ENCODE measurements at places on chromosomes 5 and 9.

GRCh38 chr5:151751091-151751490 is 7.3 kb downstream of the ATOX1 start:
- H3K27me3 ChIP-seq: no peaks in the 10 kb centered on the region
- H3K36me3 ChIP-seq: peaks cover 9% of the 10 kb centered on the region
- DNase-seq: no peak
- no peak overlapping the region for H3K4me3 ChIP-seq
- no peak overlapping the region for H3K27ac ChIP-seq
- peaks cover 5% of the 10 kb centered on the region for H3K4me1 ChIP-seq

DNA sequence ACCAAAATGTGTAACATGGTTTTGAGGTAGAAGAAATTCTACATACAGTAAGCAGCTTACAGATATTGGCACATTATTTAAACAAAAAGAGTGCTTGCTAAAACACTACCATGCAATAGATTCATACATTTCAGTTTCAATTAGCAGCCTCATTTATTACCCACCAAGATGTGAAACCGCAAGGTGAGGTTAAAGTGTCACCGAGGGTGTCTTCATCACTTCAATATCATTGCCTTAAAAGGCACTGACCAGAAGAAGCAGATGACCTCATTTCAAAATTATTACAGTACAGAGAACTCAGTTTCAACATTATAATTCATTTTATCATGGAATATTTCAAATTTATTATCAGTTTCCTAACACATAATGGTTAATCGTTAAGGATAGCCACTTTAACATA is 302.2 kb downstream of the ISL1 start:
- H3K27ac ChIP-seq: no peak overlapping the region
- no peaks in the 10 kb centered on the region for H3K36me3 ChIP-seq
- DNase-seq: no peak
- H3K4me3 ChIP-seq: no peak overlapping the region
- no peaks in the 10 kb centered on the region for H3K27me3 ChIP-seq

GRCh38 chr9:20559231-20559890 is 62.9 kb downstream of the MLLT3 start:
- no peak for DNase-seq
- no peaks in the 10 kb centered on the region for H3K36me3 ChIP-seq
- no peak overlapping the region for H3K27ac ChIP-seq
- peaks cover 4% of the 10 kb centered on the region for H3K4me1 ChIP-seq

DNA sequence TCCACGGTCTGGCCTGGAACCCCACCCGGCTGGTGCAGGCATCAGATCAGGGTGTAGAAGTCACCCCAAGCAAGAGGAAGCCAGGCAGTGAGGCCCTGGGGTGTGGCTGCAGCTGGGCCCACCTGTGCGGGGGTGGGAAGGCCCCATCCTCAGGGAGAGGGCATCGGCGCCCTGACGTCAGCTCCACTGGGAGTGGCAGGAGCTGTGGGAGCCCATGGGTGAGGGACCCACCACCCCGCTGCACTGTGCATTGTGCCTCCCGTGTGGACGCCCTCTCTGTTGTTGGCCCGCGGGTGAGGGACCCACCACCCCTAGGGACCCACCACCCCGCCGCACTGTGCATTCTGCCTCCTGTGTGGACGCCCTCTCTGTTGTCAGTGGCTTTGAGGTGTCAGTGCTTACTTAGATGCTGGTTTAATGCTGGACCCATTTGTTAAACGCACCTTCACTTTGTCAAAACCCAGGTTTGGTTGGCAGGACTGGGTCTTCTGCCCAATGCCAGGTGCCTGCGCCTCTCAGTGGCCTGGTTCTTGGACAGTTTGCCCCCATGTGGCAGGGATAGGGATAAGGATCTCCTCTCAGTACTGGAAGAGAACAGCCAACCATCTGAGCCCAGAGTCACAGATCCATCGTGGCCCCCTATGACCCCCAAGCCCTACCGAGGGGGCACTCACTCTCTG is 6.9 kb upstream of the EXOC3 start:
- DNase-seq: no peak
- no peaks in the 10 kb centered on the region for H3K4me1 ChIP-seq
- H3K27ac ChIP-seq: no peak overlapping the region

- H3K4me1 ChIP-seq: no peaks in the 10 kb centered on the region
- H3K4me3 ChIP-seq: no peak overlapping the region
- no peaks in the 10 kb centered on the region for H3K36me3 ChIP-seq
- DNase-seq: no peak
These were observed 9.4 kb upstream of the TNFAIP8 start for GRCh38 chr5:119346394-119346793.

DNA sequence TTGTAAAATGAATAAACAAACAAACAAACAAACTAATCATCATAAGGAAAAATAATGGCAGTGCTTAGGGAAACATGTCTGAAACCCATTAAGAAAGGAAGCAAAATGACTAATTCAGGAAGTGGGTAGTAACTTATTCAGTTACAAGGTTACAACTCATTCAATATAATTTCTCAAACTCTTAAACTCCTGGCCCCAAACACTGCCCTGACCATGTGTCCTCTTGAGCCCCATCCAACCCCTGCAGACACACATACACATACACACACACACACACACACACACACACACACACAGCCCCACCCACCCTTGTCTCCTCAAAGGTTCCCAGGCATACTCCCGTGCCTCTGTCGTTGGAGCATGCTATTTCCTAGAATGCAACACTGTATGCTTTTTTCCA is 193.9 kb downstream of the SEC61B start:
- no peak for DNase-seq
- H3K27ac ChIP-seq: no peak overlapping the region
- no peaks in the 10 kb centered on the region for H3K36me3 ChIP-seq
- H3K4me3 ChIP-seq: no peak overlapping the region

DNA sequence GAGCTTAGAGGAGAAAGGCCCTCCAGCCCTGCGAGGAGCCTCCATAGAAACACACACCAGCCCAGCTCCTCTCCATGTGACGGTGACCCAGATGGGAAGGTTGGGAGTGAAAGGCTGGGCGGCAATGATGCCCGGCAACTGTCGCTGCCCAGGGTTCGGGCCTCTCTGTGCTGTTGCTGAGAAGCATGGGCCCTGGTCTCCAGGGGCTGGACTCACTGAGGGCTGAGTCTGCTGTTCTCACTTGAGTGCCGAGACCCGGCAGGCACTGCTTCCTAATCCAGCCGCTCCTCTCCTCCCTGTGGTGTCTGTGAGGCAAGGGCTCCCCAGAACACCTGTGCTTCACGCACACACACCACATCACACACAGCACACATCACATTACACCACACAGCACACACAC is 493.6 kb downstream of the GADD45G start:
- no peak overlapping the region for H3K4me3 ChIP-seq
- H3K27ac ChIP-seq: no peak overlapping the region
- DNase-seq: no peak
- H3K4me1 ChIP-seq: no peaks in the 10 kb centered on the region
- no peaks in the 10 kb centered on the region for H3K27me3 ChIP-seq
- H3K36me3 ChIP-seq: no peaks in the 10 kb centered on the region

DNA sequence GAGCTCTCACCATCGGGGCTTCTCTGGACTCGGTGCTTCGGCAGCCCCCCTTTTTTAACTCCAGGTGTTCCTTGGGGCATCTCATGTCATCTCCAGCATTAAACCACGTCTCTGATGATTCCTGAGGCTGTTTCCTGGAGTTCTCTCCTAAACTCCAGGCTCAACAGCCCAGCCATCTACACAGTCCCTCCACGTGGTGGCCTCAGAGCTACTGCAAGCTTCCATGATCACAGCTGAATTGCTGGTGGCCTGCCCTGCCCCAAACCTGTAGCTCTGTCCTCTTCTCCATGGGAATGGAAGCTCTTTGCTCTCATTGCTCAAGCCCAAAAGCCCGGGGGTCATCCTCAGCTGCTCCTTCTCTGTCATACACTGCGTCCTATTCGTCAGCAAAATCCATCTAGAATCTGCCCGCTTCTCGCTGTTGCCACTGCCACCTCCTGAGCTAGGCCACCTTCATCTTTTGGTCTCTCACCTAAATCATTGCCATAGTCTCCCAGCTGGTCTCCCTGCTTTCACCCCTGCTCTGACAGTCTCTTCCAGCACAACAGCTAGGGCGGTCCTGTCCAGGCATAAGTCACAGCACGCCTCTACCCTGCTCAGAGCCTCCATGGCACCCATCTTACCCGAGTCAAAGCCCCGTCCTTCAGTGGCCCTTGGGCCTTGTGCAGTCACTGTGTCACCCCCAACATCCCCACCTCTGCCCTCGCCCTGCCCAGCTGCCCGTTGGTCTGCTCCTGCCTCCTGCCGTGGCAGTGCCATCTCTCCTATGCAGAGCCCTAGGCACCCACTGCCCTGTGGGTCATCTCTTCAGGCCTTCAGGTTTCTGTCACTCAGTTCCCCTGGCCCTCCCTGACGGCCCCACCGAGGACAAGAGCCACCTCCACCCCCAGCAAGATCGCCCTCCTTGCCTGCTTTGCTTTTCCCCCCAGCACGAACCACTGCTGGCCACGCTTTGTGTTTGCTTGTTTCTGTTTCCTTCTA is 6.4 kb downstream of the B4GALT7 start:
- H3K27ac ChIP-seq: no peak overlapping the region
- no peak overlapping the region for H3K4me3 ChIP-seq
- H3K27me3 ChIP-seq: no peaks in the 10 kb centered on the region
- no peaks in the 10 kb centered on the region for H3K4me1 ChIP-seq
- peaks cover 9% of the 10 kb centered on the region for H3K36me3 ChIP-seq
- no peak for DNase-seq

DNA sequence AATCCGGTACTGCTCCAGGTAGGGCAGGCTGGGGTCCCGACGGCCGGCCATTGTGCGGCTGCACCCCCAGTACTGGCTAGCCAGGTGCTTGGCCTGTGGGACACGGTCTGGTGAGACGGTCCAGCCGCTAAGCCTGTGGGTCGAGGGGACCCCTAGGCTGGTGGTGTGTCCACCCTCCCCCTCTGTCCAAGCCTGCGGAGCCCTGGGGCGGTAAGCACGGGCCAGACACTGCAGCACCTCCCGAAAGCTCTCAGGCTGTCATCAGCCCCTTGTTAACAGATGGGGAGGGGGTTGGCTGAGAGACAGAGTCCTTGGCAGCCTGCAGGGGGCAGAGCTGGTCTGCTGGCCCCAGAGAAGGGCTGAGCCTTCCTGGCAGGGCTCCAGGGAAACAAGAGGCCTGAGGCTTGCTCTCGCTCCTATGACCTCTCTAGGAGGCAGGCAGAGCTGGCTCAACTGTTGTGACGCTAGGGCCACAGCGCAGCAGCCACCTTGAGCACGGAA is 11.8 kb upstream of the MRNIP start:
- H3K27ac ChIP-seq: no peak overlapping the region
- peaks cover 92% of the 10 kb centered on the region for H3K36me3 ChIP-seq
- no peaks in the 10 kb centered on the region for H3K4me1 ChIP-seq
- no peak for DNase-seq

GRCh38 chr5:112276991-112277390 is 142.1 kb downstream of the EPB41L4A start:
- H3K27ac ChIP-seq: no peak overlapping the region
- H3K4me1 ChIP-seq: no peaks in the 10 kb centered on the region
- H3K4me3 ChIP-seq: no peak overlapping the region
- DNase-seq: no peak
- no peaks in the 10 kb centered on the region for H3K27me3 ChIP-seq
- H3K36me3 ChIP-seq: no peaks in the 10 kb centered on the region

DNA sequence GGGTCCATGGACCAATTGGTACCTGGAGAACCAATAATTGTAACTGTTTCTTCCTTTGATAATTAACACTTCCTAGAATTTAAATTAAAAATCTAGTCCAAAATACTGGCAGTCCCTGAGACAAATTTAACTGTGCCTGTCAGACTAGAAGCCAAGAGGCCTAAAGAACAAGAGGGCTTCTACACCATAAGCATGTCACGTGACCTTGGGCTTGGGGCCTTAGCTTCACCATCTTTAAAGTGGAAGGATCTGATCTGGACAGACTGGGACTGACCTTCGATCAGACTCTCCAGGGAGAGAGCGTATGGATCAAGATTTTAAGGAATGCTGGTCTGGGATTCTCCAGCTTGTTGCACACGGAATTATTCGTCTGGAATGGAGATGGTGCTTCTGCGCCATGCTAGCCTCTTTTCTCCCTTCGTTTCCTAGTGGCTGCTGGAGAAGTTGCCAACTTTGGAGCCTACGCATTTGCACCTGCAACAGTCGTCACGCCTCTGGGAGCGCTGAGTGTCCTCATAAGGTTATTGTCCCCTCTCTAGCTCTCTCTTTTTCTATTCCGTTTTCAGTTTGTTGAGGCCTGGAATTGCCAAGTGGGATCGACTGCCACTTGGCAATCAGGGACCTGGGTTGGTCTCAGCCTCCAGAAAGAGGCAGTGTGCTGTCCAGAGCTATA is 8.4 kb downstream of the NIPAL4 start:
- no peaks in the 10 kb centered on the region for H3K36me3 ChIP-seq
- DNase-seq: no peak
- no peaks in the 10 kb centered on the region for H3K27me3 ChIP-seq
- H3K4me1 ChIP-seq: peaks cover 6% of the 10 kb centered on the region
- no peak overlapping the region for H3K27ac ChIP-seq

DNA sequence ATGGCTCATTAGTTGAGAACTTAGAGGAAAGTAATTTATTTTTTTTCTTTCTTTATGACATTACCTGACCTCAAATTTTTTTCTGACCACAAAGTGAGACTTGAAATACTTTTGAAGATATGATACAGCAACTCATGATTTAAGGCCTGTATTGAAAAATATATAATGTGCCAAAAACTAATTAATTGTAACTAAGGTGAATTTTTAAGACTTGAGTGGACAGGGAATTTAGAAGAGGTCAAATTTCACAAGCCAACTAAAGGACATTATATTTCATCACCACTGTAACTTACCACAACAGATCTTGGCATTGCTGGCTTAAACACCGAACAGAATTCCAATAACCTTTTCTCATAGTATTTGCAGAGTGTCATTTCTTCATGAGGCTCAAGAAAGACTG is 1.8 kb downstream of the CCNH start:
- no peaks in the 10 kb centered on the region for H3K4me1 ChIP-seq
- DNase-seq: no peak
- no peaks in the 10 kb centered on the region for H3K27me3 ChIP-seq
- peak overlapping the region; percentile 78 for H3K4me3 ChIP-seq
- peaks cover 19% of the 10 kb centered on the region for H3K36me3 ChIP-seq

GRCh38 chr9:20352591-20352990 is 269.7 kb downstream of the MLLT3 start:
- H3K4me3 ChIP-seq: no peak overlapping the region
- peaks cover 15% of the 10 kb centered on the region for H3K4me1 ChIP-seq

GRCh38 chr5:172672681-172673080 is 31.6 kb downstream of the NEURL1B start:
- no peak overlapping the region for H3K27ac ChIP-seq
- H3K27me3 ChIP-seq: no peaks in the 10 kb centered on the region
- no peaks in the 10 kb centered on the region for H3K36me3 ChIP-seq
- DNase-seq: no peak

GRCh38 chr5:32709750-32710549 is 1.2 kb upstream of the NPR3 start:
- H3K36me3 ChIP-seq: no peaks in the 10 kb centered on the region
- peak overlapping the region; percentile 94 for H3K27ac ChIP-seq
- H3K4me3 ChIP-seq: peak overlapping the region; percentile 85
- H3K4me1 ChIP-seq: peaks cover 5% of the 10 kb centered on the region

All from ascending aorta (tissue), 2 donors.